ENCODE measurements at places on chromosomes 11 and 22.

DNA sequence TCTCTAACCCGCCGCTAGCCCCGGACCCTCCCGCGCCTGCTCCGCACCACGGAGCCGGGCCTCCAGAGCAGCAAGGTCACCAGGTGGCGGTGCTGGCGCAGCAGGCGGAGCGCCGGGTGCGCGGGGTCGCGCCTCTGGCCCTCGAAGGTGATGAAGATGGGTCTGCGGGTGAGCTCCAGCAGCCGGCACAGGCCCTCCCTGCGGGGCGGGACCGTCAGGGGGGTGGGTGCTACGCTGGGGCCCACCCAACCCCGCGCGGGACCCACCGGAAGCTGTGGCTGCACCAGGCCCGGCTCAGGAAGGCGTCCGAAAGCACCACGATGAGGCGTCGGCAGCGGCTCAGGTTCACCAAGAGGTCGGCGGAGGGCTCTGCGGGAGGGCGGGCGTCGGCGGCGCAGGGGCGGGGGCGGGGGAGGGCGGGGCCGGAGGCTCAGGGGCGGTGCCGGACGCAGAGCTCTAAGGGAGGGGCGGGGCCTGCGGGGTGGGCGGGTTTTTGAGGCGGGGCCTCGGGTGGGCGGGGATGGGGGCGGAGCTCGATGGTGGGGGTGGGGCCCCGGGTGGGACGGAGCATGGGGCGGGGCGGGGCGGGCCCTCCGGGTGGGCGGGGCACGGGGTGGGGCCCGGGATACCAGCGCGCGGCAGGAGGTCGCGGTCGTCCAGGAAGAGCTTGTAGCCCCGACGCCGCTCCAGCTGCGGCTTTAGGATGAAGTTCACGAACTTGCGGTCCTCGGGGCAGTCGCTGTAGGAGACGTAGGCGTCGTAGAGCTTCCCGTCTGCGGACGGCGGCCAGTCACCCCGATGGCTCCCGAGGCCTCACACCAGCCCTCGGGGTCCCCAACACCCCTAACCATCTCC lies 7.8 kb downstream of the SIGIRR start:
- peak; percentile 88 for DNase-seq

DNA sequence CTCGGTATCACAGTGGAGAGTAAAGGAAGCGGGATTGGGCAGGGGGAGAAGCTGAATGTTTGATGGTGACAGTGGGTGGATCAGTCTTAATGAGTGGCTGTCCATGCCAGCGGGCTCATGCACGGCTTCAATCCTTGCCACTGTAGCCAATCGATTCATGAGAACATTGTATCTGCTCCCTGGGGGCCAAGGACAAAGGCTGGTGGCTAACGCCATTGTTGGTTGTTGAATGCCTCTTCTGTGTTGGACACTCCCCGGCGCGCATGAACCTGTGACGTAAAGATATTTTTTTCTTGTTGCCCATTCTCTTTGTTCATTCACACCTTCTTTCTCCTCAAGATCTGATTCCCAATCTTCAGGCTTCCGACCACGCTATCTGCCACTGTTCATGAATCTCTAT lies 20.9 kb upstream of the ATXN10 start:
- no peak for DNase-seq

DNA sequence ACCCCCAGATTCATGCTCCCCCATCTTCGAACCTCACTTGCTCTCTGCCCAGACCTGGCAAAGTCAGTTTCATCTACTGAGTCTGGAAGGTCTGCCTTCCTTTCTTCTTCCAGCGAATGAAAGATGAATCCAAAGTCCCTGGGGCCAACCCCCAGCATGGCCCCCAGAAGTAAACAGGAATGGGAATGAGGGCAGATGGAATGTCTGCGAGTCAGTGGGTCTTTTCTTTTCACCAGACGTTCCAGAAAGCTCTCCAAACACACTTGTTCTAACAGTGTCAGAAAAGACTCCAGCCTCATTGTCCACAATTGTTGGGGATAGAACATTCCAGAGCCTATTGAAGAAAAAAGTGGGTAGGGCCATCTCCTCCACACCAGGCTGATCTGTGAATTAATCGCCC lies 28.6 kb downstream of the RIBC2 start:
- no peak for DNase-seq

- DNase-seq, result no peak
These were observed 87.7 kb upstream of the RTL6 start for GRCh38 chr22:44585559-44586350.

GRCh38 chr11:69499186-69499917 lies 17.9 kb downstream of the LINC01488 start:
- no peak for DNase-seq

DNA sequence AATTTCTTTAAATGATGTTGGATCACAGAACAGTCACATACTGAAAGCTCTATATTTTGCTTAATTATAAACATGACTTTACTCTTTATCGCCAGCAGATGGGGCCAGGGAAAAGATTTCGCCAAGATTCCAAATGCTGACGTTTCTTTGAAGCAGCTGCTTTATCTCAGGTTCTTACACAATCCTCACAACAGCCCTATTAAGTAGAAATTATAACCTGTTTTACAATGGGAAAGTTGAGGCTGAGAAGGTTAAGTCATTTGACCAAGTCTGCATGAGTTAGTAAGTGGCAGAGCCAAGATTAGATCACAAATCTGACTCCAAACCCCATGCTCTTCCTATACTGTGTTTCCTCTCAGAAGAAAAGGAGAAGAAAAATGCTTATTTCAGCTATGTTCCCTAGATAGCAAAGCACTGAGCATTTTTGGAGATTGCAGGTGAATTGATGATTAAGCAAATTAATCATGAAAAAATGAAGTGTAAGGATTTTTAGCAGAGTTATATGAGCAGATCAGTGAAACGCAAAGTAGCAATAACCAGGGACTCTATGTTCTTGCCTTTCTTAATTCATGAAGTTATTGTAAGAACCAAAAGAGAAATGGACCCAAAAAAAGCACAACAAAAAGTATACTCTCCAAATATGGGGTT lies 79.0 kb downstream of the AASDHPPT start:
- DNase-seq, result no peak

GRCh38 chr11:17643506-17644405 lies 75.6 kb upstream of the MYOD1 start:
- no peak for DNase-seq

GRCh38 chr22:50691521-50691920 lies 18.9 kb downstream of the SHANK3 start:
- peak; percentile 37 for DNase-seq

- no peak for DNase-seq
These were observed 2.1 kb downstream of the FXYD6 start for GRCh38 chr11:117874253-117874909.

- DNase-seq, result no peak
These were observed 62.0 kb downstream of the TBC1D22A start for GRCh38 chr22:46824344-46824909.

DNA sequence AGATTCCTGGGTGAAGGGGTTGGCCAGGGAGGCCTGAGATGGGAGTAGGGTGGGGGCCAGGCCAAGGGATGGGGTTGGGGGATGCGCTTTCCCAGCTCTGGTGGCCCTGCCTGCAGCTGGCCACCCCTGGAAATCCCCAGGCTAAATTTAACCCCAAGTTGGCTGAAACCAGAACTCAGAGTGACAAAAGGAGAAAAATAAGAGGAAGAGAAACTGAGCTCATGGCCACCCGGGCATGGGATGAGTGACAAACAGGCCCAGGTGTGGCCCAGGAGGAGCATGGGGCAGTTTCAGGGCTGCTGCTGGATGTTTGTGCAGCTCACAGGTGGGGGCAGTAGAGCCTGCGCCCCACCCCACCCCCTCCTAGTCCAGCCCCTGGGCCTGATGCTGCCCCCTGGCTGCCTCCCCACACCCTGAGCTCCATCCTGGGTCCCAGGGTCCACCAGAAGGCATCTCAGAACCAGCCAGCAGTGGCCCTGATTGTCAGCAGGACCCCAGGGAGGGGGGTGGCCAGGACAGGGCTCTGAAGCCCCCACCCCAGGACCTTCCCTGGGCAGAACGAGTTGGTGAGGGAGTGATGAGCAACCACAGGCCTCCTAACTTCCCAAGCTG lies 48.0 kb downstream of the IGLL5 start:
- DNase-seq, result no peak

- DNase-seq, result no peak
These were observed 209.6 kb downstream of the BUD13 start for GRCh38 chr11:116563028-116563711.
